ENCODE measurements at places on chromosomes 4 and X.

GRCh38 chr4:158446106-158446505, 75.6 kb upstream of the RXFP1 start:
- no peak for DNase-seq

DNA sequence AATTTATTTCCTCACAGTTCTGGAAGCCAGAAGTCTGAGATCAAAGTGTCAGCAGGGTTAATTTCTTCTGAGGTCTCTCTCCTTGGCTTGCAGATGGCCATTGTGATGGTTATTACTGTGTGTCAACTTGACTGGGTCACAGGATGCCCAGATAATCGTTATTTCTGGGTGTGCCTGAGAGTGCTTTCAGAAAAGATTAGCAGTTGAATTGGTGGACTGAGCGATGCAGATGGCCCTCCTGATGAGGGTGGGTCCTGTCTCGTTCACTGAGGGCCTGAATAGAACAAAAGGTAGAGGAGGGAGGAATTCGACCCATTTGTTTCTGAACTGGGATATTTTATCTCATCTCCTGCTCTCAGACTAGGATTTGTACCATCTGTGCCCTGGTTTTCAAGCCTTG, 15.7 kb downstream of the SMIM43 start:
- DNase-seq = no peak

- no peak for DNase-seq
Measured at GRCh38 chr4:158775091-158775651, 6.3 kb downstream of the FNIP2 start.

GRCh38 chr4:40461879-40462278, 126.7 kb downstream of the CHRNA9 start:
- DNase-seq = no peak

- DNase-seq = no peak
Measured at GRCh38 chr4:72817012-72817411, 248.0 kb upstream of the ADAMTS3 start.

DNA sequence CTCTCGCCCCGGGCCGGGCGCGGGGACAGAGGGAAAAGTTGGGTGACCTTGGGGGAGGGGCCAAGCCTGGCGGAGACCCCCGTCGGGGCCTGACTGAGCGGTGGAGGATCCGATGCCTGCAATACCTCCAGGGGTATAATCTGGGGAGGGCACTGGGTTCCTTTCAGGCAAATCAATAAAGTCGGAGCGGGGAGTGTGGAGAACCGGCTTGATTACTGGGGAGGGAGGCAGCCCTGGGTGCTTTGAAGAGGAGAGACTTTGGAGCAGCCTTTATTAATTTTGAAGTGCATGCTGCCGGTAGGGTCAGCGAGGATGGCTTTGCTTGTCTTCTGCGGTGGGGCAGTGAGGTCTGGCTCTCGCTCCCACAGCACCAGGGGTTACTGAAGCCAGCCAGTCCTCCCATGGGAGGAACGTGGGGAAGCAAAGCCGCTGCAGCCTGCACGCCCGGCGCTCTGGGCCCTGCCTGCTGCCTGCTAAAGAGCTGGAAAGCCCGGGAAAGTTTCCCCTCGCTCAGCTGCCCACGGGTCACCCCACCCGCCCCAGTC, 403 bp upstream of the LGI2 start:
- no peak for DNase-seq

- no peak for DNase-seq
Measured at GRCh38 chr4:1685235-1686150, 1.4 kb upstream of the FAM53A start.

GRCh38 chr4:7894677-7895181, 44.9 kb downstream of the AFAP1 start:
- DNase-seq = no peak

DNA sequence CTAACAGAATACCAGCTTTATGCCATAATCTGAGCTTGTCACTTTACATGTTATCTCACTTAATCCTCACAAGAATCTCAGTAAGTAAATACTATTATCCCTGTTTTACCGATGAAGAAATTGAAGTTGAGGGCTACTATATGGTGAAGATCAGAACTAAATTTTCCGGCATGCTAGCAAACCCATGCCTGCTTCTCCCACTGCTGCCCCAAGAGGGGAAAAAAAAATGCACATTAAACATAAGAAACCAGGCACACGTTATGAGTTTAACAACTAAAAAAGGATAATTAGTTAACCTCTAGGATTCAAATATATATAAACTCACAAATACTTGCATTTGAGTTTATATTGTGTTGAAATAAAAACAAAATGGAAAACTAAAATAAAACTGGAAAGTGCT, 10.8 kb downstream of the SLC10A7 start:
- DNase-seq = no peak

- DNase-seq = no peak
Measured at GRCh38 chr4:68267433-68267944, 22.0 kb upstream of the TMPRSS11B start.

- DNase-seq = no peak
Measured at GRCh38 chrX:53279296-53280237, 1.8 kb downstream of the IQSEC2 start.

DNA sequence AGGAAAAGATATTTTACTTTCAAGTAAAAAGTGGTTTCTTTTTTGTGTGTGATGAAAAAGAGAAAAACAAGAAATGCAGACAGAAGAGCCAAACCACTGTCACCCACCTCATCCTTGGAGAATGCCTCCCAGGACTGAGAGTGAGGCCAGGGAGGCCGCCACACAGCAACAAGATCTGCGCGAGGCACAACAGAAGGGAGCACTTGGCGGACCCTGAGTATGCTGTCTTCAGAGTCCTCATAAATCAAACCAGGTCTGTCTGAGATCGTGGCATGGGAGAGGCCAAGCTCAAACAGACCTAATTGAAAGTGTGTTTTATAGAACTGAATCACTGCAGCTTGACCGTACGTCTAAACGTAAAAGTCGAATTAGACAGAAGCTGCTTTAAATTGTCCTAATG, 134.3 kb upstream of the VCX2 start:
- DNase-seq = no peak

DNA sequence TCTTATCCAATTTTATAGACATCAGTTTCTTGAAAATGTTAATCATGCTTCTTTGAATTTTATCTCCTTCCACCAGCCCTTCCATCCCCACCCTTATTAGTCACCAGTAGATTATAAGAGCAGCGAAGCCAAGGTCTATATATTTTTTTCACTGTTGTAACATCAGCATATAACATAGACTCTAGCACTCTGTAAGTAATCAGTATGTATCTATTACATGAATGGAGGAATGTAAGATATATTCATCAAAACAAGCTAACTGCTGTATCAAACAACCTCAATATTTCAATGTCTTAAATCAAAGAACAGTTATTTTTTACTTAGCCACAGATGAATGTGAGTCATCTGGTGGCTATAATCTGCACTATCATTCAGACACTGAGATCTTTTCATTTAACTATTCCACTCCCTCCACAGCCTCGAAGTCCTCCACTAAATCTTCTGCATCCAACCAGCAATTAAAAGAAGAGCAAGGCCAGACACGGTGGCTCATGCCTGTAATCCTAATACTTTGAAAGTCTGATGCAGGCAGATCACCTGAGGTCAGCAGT, 178.9 kb downstream of the CENPC start:
- no peak for DNase-seq

GRCh38 chr4:80252427-80252826, 14.0 kb upstream of the FGF5 start:
- DNase-seq = no peak

- no peak for DNase-seq
Measured at GRCh38 chr4:83138946-83139345, 24.4 kb upstream of the PLAC8 start.

- no peak for DNase-seq
Measured at GRCh38 chr4:26941951-26942350, 81.3 kb downstream of the STIM2 start.

- no peak for DNase-seq
Measured at GRCh38 chr4:11618666-11619282, 190.1 kb upstream of the HS3ST1 start.

DNA sequence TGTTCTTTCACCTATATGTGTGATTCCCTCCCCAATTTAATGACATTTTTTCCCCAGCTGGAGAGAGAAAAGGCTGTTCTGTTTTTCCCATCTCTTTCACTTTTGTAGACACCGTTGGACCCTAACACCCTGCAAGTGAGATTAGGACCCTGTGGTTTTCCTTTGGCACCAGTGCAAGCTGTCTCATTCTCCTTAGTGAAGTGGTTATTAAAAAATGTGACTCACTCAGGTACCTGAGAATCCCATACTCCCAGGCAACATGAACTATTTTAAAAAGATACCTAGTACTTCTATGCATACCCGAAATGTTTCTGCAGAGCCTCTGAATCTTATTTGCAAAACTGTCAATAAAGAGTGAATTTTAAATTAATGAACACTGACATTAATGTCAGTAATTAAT, 175.7 kb upstream of the TBC1D9 start:
- DNase-seq = no peak

- DNase-seq = no peak
Measured at GRCh38 chrX:22024577-22024976, 7.5 kb upstream of the PHEX start.

DNA sequence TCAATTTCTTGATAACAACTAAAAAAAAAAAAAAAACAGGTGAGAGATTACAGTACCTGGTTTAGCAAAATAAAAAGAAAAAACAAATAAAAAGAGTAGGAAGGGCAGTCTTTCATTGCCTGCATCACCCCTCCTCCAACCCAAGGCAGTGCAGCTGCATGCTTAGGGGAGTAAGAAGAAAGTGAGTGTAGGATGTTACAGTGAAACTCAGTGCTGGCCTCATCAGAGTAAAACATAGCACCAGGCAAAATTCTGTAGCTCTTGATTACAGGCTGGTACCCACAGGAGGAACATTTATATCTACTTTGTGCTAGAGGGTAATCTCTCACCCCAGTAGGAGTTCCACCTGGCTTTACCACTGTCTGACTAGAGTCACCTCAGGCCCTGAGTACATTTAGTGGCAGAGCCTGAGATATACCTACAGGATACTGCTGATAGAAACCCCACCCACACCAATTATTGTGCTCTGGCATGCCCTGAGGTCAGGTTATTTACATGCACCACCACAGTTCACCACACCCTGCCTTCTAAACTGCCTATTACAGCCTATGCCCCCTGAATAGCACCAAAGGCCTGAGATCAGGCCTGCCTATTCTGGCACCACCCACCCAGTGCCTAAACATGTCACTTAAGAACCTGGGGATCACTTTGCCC, 241.6 kb downstream of the PAPSS1 start:
- no peak for DNase-seq

GRCh38 chr4:156779774-156780173, 191.8 kb downstream of the PDGFC start:
- DNase-seq = no peak

DNA sequence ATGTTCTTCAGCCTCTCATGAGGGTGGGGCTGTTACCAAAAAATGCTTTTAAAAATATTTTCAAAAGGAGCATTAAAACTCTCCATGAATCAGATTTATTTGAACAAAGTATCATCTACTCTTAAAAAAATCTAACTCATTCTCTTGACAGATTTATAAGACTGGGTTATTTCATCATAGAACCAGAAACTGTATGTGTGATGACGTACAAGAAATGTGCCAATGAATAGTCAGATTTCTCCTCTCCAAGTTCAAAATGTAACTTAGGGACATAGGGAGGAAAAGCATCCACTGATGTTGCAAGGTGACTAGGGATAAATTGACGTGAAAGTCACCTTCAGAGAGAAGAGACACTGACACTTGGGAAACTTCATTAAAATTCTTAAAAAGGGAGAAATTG, 89.1 kb upstream of the CLNK start:
- no peak for DNase-seq

DNA sequence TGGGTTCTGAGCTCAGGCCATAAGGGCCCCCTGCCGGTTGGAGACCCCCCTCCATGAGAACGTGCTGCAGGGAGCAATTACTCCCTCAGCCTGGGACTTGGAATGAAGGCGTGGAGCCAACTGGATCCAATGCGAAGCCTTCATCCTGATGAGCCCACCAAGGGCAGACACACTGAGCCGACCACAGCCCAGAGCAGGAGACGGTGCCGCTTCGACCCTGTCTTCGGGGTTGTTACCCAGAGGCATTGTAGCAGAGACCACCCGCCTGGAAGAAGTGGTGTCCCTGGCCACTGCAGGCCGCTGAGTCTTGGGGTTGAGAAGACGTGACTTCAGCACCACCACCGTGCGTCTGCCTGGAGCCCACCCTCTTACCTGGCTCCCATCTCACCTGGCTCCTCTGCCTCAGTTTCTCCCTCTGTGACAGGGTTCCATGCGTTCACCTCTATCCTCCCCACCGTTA, 7.0 kb upstream of the NKX1-1 start:
- no peak for DNase-seq

Data from stimulated activated CD4-positive, alpha-beta T cell treated with anti-CD3 and anti-CD28 coated beads, Interleukin-1b, Interleukin-23, amount 100 ng/mL, for 1 hour (primary cell).